A549 treated with Hydrocortisone at 1 μM for 4 hours (cell line): ENCODE measurements at places on chromosomes 12 and 14. TPM values are rescaled to one million over a fixed set of nuclear protein-coding genes. Genes with fewer than 3 reads are reported as not detected.

NPFF gene
- total RNA-seq, result not detected in 5 replicates

RAB15 gene
- total RNA-seq, result 18.6 to 23.3 TPM (median 20.2 TPM) in 5 replicates

VWF gene
- total RNA-seq, result 0.07 to 0.31 TPM (median 0.14 TPM) in 5 replicates

PITPNM2 gene
- 16.2 to 21.8 TPM (median 19.0 TPM) in 5 replicates for total RNA-seq
